ENCODE measurements at places on chromosomes 6 and 20.

DNA sequence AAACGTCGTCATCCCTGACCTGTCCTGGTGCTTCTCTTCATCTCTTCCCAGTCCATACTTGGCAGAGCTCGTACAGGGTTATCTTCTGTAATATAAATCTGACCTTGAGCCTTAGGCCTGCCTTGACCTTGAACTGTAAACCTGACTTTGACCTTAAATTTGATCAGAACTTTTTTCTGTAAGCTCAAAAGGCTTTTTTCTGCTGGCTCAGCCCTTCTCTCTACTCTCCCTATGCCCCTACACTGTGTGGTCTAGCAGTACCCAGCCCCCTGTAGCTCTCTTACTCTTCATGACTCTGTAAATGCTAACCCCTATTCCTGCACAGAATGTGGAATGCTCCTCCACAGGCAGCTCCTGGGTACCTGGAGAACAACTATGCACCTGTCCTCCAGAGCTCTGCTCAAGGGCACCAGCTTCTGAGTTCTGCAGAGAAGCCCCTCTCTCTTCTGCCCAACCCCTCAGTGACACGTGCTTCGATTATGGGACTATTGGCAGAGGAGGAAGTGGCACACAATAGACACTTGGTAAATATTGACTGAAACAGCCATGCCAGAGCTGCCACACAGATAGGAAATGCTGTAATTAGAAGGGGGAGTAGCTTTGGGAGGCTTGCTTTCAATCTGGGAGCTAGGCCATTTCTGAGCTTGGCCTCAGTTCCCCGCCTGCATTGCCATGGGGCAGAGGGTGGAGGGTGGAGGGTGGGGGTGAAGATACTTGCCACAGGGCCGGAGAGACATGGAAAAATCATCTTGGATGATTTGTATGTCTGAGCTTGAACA is 15.4 kb downstream of the SNPH start:
- DNase-seq = no peak

GRCh38 chr6:169139179-169139971 is 114.3 kb downstream of the THBS2 start:
- no peak for DNase-seq

DNA sequence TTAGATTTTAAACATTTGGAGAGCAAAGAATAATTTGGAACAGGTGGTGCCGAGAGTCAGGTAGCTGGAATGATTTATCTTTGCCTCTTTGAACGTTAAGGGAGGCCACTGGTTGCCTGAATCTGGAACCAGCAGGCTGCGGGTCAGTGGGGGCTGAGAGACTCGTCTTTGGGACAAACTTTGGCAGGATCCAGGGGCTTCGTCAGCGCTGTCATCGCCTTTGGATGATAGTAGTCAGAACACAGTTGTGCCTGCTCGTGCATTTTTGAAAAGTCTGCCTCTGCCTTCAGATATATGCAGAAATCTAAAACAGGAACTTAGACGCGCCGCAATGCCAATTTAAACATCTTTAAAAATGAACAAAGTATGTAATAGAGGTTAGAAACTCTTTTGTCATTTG is 5.0 kb downstream of the EYA2 start:
- DNase-seq = no peak

DNA sequence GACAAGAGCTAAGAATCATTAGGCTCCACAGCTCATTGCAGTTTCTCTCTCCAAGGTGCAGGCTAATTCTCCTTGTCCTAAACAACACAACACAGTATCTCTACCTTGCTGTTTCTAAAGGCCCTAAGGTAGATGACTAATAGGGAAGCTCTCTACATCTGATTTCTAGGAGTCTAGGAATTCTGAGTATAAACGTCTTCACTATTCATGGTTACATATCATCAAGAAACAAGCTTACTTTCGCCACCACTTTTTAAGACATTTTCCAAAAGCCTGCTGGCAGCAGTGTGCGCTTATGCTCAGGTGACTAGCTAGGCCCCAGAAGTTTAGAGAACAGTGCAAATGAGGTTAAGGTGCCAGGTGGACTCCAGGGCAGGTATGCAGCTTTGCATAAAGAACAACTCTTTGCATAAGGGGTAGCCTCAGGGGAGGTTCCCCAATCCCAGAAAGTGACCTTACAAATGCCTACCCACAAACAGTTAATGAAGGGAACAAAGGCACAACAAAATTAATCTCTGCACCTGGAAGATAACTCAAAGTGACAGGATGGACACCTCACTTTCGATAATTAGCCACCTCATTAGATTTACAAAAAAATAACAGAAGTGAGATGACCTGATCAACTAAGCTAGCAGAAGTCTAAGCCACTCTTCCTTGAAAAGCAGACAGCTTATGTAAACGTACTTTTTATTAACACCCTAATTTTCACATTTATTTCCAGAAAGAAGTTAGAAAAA is 20.1 kb downstream of the B4GALT5 start:
- no peak for DNase-seq

DNA sequence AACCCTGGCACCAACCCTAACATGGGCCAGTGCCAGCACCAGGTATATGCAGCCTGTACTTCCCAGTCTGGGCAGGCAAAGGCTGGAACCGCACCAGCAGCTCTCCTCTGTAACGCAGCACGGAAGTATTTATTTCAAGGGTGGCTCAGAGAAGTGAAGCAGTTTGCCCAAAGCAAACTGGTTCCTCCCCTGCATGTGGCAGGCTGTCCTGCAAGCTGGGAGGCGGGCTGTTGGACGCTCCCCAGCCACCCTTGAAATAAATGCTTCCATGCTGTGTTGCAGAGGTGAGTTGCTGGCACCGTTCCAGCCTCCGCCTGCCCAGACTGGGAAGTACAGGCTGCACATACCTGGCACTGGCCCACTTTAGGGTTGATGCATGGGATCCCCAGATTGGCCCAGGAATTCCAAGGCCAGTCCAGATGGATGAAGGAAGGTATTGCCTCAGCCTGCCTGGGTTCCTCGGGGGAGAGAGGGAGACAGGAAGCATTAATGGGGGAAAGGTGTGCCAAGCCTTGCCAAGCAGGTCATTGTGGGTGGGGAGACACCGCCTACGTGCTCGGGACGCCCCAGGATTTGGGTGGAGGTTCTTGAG is 49.8 kb downstream of the PPARD start:
- DNase-seq = no peak

- no peak for DNase-seq
Measured at GRCh38 chr6:152642578-152643375, 5.6 kb upstream of the SYNE1 start.

DNA sequence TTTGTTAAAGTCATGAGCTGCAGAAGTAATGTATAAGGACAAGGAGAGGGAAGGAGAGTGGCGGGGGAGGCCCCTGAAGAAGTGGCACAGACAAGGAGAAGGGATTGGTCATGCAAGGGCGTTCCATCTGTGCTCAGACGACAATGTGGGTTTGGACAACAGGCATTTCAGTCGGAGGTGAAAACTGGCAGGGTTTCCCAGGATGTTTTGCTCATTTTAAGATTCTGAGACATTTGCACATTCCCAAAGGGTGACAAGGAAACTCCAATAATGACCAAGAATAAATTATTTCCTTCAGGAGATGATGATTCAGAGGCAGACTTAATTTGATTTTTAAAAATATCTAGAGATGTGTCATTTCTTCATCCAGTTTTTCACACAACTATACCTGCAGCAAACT is 181.8 kb downstream of the HIVEP2 start:
- DNase-seq = no peak

- no peak for DNase-seq
Measured at GRCh38 chr6:26075063-26075717, 12.0 kb upstream of the HFE start.

DNA sequence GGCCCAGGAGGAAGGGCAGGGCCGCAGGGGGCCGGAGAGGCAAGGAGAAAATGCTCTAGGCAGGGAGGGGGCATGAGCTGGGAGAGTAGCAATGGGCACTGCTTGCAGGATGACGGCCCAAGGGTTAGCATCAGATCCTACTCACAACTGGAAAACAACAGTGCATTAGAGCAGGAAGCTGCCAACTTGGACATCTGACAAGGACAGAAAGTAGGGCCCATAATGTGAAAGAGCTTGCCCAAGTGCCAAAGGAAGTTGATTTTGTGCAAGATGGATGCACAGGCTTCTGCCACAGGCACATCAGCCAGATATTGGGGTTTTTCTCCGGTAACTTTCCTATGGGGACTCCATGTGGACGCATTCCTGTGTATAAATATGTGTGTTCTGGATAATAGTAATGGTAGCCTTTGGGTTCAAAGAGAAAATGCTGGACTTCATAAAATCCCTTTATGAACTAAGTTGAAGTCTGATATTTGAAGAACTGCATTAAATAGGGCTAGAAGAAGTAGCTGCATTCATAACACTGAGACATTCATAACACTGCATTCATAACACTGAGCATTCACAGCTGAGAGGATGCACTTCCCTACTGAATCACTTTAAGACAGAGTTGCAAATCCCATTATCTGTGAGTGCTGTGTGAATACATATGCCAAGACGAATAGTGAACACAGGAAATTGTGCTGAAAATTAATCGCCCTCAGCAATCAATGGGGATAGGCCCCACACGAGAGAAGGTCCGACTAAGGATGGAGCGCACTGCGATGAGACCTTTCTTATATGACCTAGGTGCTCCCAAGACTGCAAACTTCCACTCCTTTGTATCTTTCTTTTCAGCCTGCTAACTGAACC is 235.6 kb upstream of the PRDM1 start:
- no peak for DNase-seq

DNA sequence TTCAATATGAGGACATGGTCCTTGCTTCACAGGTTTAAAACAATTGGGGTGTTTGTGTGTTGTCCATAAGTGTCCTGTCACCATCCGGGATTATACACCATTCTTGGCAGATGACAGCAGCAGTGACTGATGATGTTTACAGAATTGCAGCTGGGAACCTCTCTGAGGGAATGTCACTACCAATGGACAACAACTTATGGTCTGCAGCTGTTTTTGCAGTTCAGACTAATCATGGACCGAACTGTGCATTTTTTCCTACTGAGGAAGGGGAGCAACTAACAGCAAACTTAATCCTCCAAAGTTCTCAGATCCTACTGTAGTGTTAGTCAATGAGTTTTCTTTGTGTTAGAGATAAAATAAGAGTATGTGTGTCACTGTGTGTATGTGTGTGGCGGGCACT is 26.0 kb downstream of the FAM229B start:
- no peak for DNase-seq

DNA sequence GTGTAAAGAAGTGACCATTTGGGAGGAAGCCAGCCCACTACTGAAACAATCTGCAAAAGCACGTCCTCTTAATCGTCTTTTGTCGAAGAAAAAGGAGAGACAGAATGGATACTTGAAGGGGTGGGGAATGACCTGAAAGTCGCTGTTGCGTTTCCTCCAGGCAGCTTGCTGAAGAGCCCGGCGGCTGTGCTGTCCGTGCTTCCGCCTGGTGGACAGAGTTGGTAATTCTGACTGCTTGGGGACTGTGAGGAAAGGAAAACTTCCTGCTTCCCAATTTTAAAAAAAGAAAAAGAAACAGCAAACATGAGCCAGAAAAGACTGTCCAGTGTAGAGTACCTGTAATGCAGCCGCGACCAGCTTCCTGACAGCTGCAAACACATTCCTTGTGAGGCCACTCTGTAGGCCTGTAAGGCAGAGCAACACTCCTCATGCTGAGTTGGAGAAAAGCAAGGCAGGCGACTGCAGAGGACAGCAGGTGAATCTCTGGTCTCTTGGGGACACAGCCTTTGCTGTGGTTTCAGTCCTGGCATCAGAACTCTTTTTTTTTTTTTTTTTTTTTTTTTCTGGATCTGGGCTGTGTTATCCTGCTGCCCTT is 251.1 kb upstream of the TBX18 start:
- no peak for DNase-seq

- no peak for DNase-seq
Measured at GRCh38 chr6:104686550-104687175, 173.1 kb downstream of the HACE1 start.

DNA sequence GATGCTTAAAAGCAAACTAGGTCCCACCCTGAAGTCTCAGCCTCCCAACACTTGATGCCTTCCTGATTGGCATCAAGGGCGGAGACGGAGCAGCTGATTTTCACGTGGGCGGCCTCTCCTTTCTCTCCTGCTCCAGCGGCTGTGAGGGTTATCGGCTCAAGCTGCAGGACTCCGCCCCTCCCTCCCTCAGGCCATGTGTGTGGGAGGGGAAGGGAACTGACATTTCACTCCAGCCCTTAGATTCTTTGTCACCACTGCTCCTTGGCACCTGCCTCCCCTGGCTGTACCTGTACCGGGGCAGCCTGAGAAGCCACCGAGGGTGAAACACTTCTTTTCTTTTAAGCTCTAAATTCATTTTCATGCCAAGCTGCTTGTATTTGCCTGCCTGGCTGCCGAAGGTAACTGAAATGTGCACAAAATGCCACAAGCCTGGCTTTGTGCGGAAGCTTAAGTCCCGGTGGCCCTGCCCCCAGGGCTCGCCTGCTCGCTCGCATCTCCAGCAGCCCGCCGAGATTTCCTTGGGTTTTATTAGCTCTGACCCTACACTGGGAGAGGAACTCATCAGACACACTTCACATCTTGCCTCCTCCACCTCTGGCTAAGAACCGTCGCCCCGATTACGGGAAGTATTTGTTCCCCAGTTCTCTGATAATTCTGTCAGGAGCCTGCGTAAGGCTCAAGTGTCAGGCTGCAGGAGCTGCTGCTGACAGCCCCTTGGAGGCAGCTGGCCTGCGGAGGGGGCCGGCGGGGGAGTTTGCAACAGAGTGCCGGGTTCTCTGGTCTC is 9.6 kb upstream of the CPNE5 start:
- no peak for DNase-seq

Measured in stimulated activated CD8-positive, alpha-beta memory T cell treated with anti-CD3 and anti-CD28 coated beads, Interleukin-2, amount 100 ng/mL, for 48 hours (primary cell).